ENCODE measurements at places on chromosomes 5 and 9. TPM values are rescaled to one million over a fixed set of nuclear protein-coding genes. Genes with fewer than 3 reads are reported as not detected.

C9 gene
- total RNA-seq, result not detected

PGM5 gene
- total RNA-seq, result 19.6 TPM

FOXD4L5 gene
- total RNA-seq, result 0.25 TPM

DIPK1B gene
- 26.7 TPM for total RNA-seq

PIP5KL1 gene
- total RNA-seq, result 4.9 TPM

CCL27 gene
- 0.55 TPM for total RNA-seq

GHR gene
- total RNA-seq, result 4.7 TPM

Data from lung (tissue), 17 donors.